ENCODE measurements at places on chromosomes 13 and 19.

GRCh38 chr19:3178377-3178972 is at the start of gene S1PR4:
TSS of gene S1PR4 (plus strand) at chr19:3178769. CDS start at chr19:3178793, 24 bp downstream.
- DNase-seq: no peak

DNA sequence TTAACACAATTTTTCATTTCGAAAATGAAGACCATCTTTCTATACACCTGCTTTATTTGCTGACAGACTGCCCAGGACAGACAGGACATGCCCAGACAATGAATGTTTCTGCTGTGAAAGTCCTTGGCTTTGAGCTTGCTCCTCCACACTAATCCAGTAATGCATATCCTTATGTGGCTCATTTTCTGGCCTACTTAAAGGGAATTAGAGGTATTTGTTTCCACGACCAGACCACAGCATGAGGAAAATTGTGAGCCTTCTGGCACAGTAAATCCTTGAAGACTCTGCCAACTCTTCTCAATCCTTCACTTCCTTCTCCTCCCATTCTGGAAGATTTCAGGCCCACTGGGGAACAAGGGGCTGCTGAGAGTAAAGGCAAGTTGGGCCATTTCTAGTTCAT is 25.7 kb downstream of the CCDC70 start:
- DNase-seq: peak; percentile 66

DNA sequence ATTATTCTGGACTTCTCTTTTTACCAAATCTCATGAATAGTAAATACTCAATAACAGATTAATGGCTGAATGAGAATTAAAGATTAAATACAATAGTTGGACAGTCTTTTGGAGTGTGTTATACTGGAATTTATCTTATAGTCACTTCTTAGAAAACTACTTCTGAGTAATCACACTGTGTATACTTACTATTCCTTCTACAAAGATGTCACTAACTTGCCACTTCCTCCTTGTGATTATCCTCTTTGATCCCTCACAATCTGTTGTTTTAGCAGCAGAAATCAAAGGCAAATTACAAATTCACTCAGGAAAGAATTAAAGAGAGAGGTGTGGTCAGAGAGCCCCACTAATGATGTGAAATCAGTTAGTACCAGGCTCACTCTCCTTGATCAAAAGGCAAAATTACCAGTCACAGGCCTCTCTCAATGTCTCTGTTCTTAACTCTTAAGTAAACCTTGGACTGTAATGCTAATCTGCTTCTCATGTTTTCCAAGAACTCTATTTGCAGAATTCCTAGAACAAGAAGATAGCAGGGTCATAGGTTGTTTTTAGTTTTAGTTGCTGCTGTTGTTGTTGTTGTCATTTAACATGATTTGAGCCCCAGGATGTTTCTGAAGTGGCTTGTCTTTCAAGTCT is 37.3 kb upstream of the FNDC3A start:
- no peak for DNase-seq

GRCh38 chr19:46475986-46476385 is 4.6 kb upstream of the PNMA8A start:
- no peak for DNase-seq
